ENCODE measurements at places on chromosomes 2 and 18. TPM values are rescaled to one million over a fixed set of nuclear protein-coding genes. Genes with fewer than 3 reads are reported as not detected.

Gene NAT8
- total RNA-seq, result not detected

Gene GPBAR1
- not detected for total RNA-seq

Gene CD28
- 0.80 TPM for total RNA-seq

Gene PTPN2
- total RNA-seq, result 27.2 TPM

Gene UGT1A10
- total RNA-seq, result not detected

Gene SULT1C2
- 2.5 TPM for total RNA-seq

Gene MYO5B
- total RNA-seq, result 4.7 TPM

Gene SERPINB4
- not detected for total RNA-seq

Gene COL4A3
- not detected for total RNA-seq

Gene MGAT5
- 11.7 TPM for total RNA-seq

Gene ERBB4
- 0.03 TPM for total RNA-seq

Gene HOXD11
- not detected for total RNA-seq

Gene UGT1A5
- total RNA-seq, result not detected

Gene ZBTB7C
- not detected for total RNA-seq

Gene SIX3
- not detected for total RNA-seq

Gene MC2R
- not detected for total RNA-seq

Gene SERPINB2
- total RNA-seq, result 0.34 TPM
